Pericardium fibroblast (primary cell): ENCODE measurements at places on chromosomes 2 and 18. TPM values are rescaled to one million over a fixed set of nuclear protein-coding genes. Genes with fewer than 3 reads are reported as not detected.

The SCN2A gene
- total RNA-seq, result under 0.01 and 0.77 TPM in 2 replicates

The GRHL1 gene
- 0.09 TPM in 1 of 2 replicates, not detected in the other for total RNA-seq

The FARP2 gene
- total RNA-seq, result 33.5 and 54.5 TPM in 2 replicates

The DAW1 gene
- total RNA-seq, result 1.5 and 7.5 TPM in 2 replicates

The PTRHD1 gene
- 74.7 and 97.1 TPM in 2 replicates for total RNA-seq
